Vagina (tissue), 2 donors: ENCODE measurements at places on chromosomes 3 and 15. TPM values are rescaled to one million over a fixed set of nuclear protein-coding genes. Genes with fewer than 3 reads are reported as not detected.
A peak's percentile ranks its signal among the peaks of the same experiment; 100 is the strongest.

DNA sequence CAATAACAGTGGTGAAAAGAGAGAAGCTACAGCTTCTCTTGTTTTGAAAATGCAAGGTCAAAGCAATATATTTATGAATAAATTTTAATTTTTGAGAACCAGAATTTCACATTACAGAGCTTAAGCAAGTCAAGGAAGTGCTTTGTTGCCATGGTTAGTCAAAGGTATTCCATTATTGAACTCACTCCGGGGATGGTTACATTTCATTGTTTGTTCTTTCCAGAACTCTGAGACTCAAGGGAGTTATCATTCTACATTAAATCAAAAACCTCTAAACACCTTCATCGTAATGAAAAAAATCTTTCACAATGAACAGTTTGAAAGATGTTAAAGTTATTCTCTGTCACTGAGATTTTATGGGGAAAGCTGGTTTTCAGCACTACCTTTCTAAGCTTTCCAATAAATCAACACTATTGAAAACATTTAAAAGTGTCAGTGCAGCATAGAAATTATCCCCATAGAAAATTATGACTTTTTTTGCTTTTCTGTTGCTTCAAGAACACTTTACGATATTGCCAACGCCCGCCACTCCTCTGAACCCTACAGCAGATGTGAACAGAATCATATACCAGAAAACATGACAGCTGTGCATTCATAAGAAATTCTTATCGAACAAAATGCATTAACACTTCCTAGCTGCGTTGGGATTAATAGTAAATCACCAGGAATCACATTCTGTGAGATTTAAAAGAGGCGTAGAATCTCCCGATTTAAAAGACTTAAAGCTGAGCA, 83.0 kb downstream of the OTOL1 start:
- no peak overlapping the region for H3K27ac ChIP-seq
- no peak overlapping the region for H3K4me3 ChIP-seq
- peaks cover 5% of the 10 kb centered on the region for H3K4me1 ChIP-seq
- no peak for DNase-seq

GRCh38 chr3:82129221-82129801, 367.9 kb upstream of the GBE1 start:
- H3K27me3 ChIP-seq = no peaks in the 10 kb centered on the region
- H3K4me1 ChIP-seq = no peaks in the 10 kb centered on the region
- H3K36me3 ChIP-seq = no peaks in the 10 kb centered on the region
- DNase-seq = no peak
- H3K27ac ChIP-seq = no peak overlapping the region
- H3K4me3 ChIP-seq = no peak overlapping the region

The PLS1 gene
- 3.9 TPM for total RNA-seq

- no peaks in the 10 kb centered on the region for H3K27me3 ChIP-seq
- no peaks in the 10 kb centered on the region for H3K4me1 ChIP-seq
- H3K36me3 ChIP-seq = no peaks in the 10 kb centered on the region
- DNase-seq = no peak
- no peak overlapping the region for H3K27ac ChIP-seq
- H3K4me3 ChIP-seq = no peak overlapping the region
Measured at GRCh38 chr3:167626490-167626889, 27.3 kb downstream of the WDR49 start.

DNA sequence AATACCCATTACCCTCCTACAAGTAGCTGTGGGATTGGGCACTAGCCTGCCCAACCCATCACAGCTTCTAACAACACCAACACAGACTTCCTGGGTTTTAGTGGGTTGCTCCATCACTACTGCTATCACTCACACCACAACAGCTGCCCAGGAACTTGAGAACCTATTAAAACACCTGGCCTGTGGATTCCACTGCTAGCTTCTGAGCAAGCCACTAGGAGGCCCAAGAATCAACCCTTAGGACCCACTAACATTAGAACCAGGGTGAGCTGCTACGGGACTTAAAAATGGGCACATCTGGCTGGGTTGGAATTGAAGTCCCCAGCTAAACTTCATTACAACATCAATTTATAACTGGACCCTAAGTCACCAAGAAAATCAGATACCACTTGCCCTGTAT, 113.2 kb upstream of the TP63 start:
- no peak overlapping the region for H3K4me3 ChIP-seq
- H3K4me1 ChIP-seq = no peaks in the 10 kb centered on the region
- no peaks in the 10 kb centered on the region for H3K27me3 ChIP-seq
- no peaks in the 10 kb centered on the region for H3K36me3 ChIP-seq

The KLHL40 gene
- total RNA-seq = not detected

The IRAK2 gene
- 10.6 TPM for total RNA-seq

- DNase-seq = no peak
- peaks cover 65% of the 10 kb centered on the region for H3K36me3 ChIP-seq
- no peak overlapping the region for H3K27ac ChIP-seq
- H3K27me3 ChIP-seq = no peaks in the 10 kb centered on the region
- no peaks in the 10 kb centered on the region for H3K4me1 ChIP-seq
Measured at GRCh38 chr3:52636673-52637072, 49.0 kb downstream of the PBRM1 start.

- no peak overlapping the region for H3K4me3 ChIP-seq
- no peak for DNase-seq
- H3K27ac ChIP-seq = no peak overlapping the region
- no peaks in the 10 kb centered on the region for H3K36me3 ChIP-seq
- H3K4me1 ChIP-seq = no peaks in the 10 kb centered on the region
Measured at GRCh38 chr3:32888739-32889138, 62.7 kb upstream of the CCR4 start.

DNA sequence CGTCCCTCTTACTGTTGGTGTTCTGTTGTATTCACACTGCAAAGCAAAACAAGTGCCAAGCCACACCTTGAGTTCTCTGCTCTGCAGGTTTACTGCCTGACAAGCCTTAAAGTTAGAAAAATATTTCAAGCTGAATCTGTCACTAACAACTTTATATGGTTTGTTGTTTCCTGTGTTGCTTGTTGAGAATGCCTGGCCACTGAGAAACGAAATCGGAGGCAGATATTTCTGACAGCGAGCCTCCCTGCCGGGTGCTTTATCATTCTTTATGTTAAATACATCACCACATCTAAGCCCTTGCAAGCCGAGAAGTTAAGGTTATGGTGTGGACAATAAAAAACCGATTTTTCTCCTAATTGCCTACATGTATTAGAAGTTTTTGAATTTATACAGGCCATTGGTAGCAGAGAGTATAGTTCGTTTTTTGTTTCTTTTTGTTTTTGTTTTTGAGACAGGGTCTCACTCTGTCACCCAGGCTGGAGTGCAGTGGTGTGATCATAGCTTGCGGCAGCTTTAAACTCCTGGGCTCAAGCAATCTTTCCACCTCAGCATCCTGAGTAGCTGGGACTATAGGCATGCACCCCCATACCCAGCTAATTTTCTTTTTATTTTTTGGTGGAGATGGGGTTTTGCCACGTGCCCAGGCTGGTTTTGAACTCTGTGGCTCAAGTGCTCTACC, 188.4 kb upstream of the ICE2 start:
- no peaks in the 10 kb centered on the region for H3K36me3 ChIP-seq
- H3K4me1 ChIP-seq = no peaks in the 10 kb centered on the region
- no peaks in the 10 kb centered on the region for H3K27me3 ChIP-seq
- DNase-seq = no peak

- H3K27ac ChIP-seq = no peak overlapping the region
- no peak overlapping the region for H3K4me3 ChIP-seq
- DNase-seq = no peak
- H3K27me3 ChIP-seq = no peaks in the 10 kb centered on the region
- H3K4me1 ChIP-seq = no peaks in the 10 kb centered on the region
Measured at GRCh38 chr3:157624801-157625200, 121.6 kb upstream of the VEPH1 start.

The GOLGA8N gene
- total RNA-seq = 13.8 TPM

- no peaks in the 10 kb centered on the region for H3K36me3 ChIP-seq
- DNase-seq = no peak
- no peak overlapping the region for H3K27ac ChIP-seq
- no peaks in the 10 kb centered on the region for H3K4me1 ChIP-seq
- H3K27me3 ChIP-seq = no peaks in the 10 kb centered on the region
- no peak overlapping the region for H3K4me3 ChIP-seq
Measured at GRCh38 chr3:120634539-120634938, 38.4 kb downstream of the NDUFB4 start.

The ESYT3 gene
- total RNA-seq = 2.0 TPM

GRCh38 chr3:60475096-60475495, 776.2 kb downstream of the FHIT start:
- no peak overlapping the region for H3K27ac ChIP-seq
- no peak for DNase-seq
- H3K4me1 ChIP-seq = no peaks in the 10 kb centered on the region
- no peaks in the 10 kb centered on the region for H3K27me3 ChIP-seq
- no peak overlapping the region for H3K4me3 ChIP-seq

GRCh38 chr15:40306371-40306770, 1.4 kb downstream of the PLCB2 start:
- no peak overlapping the region for H3K27ac ChIP-seq
- no peaks in the 10 kb centered on the region for H3K27me3 ChIP-seq
- no peaks in the 10 kb centered on the region for H3K36me3 ChIP-seq
- no peaks in the 10 kb centered on the region for H3K4me1 ChIP-seq
- no peak for DNase-seq
- H3K4me3 ChIP-seq = peak overlapping the region; percentile 26

The ISLR2 gene
- total RNA-seq = 3.4 TPM

- H3K4me3 ChIP-seq = no peak overlapping the region
- DNase-seq = no peak
- H3K27ac ChIP-seq = no peak overlapping the region
- H3K4me1 ChIP-seq = peaks cover 27% of the 10 kb centered on the region
- H3K27me3 ChIP-seq = no peaks in the 10 kb centered on the region
Measured at GRCh38 chr3:16243706-16244490, 20.8 kb downstream of the DPH3 start.

The CPEB1 gene
- total RNA-seq = 10.6 TPM

- no peak overlapping the region for H3K4me3 ChIP-seq
- no peak overlapping the region for H3K27ac ChIP-seq
- no peaks in the 10 kb centered on the region for H3K4me1 ChIP-seq
- no peak for DNase-seq
- H3K36me3 ChIP-seq = no peaks in the 10 kb centered on the region
Measured at GRCh38 chr3:189897406-189897805, 223.3 kb downstream of the P3H2 start.

The LARP6 gene
- 50.6 TPM for total RNA-seq

DNA sequence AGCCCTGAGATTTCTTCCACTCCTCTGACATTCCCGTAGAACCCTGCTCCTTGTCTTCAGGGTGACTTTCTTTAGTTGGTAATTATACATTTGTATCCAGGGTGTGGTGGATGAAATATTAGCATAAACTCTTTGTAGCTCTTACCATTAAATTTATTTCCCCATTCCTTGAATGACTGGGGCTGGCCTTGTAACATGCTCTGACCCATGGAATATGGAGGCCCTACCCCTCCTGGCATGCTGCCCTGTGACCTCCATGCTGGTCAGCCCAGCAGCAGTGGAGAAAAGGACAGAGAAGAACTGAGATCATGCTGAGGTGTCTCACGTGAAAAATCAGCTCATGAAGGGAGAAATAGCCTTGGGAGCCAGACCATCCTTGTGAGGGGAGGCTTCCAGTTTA, 96.1 kb upstream of the PROK2 start:
- DNase-seq = no peak
- H3K4me3 ChIP-seq = no peak overlapping the region
- H3K36me3 ChIP-seq = no peaks in the 10 kb centered on the region
- no peaks in the 10 kb centered on the region for H3K27me3 ChIP-seq
- no peak overlapping the region for H3K27ac ChIP-seq

- no peaks in the 10 kb centered on the region for H3K27me3 ChIP-seq
- no peak overlapping the region for H3K4me3 ChIP-seq
- peaks cover 26% of the 10 kb centered on the region for H3K4me1 ChIP-seq
- peak overlapping the region; percentile 57 for H3K27ac ChIP-seq
Measured at GRCh38 chr3:124202754-124203153, 210.8 kb upstream of the ROPN1 start.

The RYK gene
- total RNA-seq = 102 TPM

The PLSCR5 gene
- total RNA-seq = not detected

DNA sequence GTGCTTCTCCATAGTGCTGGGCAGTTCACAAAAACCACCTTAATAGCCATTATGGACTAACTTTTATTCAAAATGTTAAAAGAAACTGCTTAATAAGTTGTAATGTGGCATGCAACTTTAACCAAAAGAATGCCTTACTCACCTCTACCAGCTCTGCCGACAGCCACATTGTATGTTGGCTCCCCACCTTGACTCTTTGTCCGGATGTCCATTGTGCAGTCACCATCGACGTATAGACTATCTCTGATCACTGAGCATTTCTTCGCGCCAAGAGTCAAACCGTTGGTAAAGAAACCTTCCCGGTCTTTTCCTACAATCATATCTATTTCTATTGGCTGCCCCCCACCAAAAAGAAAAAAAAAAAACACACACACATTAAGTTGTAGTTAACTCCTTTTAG, 2.5 kb downstream of the PFN2 start:
- H3K36me3 ChIP-seq = no peaks in the 10 kb centered on the region
- H3K27ac ChIP-seq = no peak overlapping the region
- H3K4me3 ChIP-seq = no peak overlapping the region
- no peaks in the 10 kb centered on the region for H3K27me3 ChIP-seq

- H3K36me3 ChIP-seq = no peaks in the 10 kb centered on the region
- DNase-seq = no peak
- no peaks in the 10 kb centered on the region for H3K4me1 ChIP-seq
- no peak overlapping the region for H3K27ac ChIP-seq
Measured at GRCh38 chr15:45083223-45083622, 30.7 kb downstream of the DUOX2 start.
